ENCODE measurements at places on chromosomes 5 and 9.

DNA sequence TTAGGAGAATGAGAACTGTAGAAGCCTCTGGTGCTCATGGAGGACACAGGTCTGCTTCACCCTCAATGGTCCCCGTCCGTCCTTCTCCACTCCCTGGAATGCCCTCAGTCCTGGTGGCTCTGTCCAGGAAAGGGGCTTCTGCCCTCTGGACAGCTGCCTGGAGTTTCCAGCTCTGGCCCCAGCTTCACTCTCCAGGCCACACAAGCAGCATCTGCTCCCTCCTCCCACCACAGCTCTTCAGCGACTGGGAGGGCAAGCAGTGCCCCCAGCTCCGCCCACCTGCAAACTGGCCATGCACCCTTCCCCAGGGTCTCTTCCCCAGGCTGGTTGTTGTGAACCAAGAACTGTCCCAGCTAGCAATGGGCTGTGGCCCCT is 4.7 kb downstream of the SARDH start:
- no peak for DNase-seq

DNA sequence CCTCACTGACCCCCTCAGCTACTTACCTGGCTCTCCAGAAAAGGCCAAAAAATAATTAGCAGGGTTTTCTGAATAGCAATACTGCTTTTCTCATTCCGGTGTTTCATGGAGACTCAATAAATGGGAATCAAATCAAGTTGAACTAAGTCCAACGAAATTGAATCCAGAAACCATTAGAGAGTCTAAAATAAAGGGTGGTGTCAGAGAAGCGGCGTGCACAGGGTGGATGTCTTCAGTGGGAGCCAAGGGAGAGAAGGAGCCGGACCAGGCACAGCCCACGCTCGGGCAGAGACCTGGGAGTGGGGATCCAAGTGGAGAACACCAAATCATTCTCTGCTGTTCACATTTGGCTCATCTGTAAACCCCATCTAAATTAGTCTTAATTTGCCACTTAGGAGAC is 40.2 kb upstream of the WWC1 start:
- no peak for DNase-seq

DNA sequence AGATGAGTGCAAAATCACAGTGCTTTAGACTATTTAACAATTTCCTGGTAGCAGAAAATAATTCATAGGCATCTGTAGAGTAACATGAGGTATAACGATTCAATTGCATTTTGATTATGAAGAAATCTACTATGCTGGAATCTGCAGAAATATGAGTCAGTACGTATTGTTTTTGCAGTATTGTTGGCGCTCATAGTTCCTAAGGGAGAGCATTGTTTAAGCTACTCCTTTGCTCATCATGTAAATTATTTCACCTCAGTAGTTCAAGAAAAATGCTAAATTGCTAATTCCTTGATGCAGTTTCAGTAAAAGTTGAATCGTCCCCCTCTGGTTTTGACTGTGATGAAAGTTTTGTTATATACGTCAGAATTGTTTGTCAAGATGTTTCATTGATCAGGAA is 458.4 kb downstream of the HINT1 start:
- DNase-seq: no peak

GRCh38 chr5:77640589-77641396 is 2.3 kb upstream of the OTP start:
- no peak for DNase-seq

DNA sequence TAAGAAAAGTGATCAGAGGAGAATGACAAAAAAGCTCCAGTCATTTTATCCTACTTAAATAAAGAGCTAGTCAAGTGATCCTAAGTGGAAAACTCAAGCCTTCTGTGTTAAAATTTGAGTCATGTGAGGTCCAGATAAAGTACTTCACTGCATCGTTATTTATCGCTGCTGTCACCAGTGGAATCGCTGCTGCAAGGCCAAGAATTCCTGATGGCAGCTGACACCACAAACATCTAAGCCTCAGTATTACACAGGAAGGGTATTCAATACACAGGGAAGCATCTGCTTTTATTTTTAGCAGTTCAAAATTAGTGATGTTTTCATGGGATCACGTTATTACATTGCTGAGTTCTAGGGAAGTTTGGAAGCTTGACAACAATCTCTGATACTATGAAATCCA is 190.3 kb downstream of the GOLPH3 start:
- no peak for DNase-seq

- no peak for DNase-seq
These were observed 178.1 kb downstream of the SGCD start for GRCh38 chr5:156505101-156505500.

GRCh38 chr9:106859957-106860720 is 2.8 kb upstream of the ZNF462 start:
- DNase-seq: no peak

GRCh38 chr9:137978262-137978714 is 100.7 kb downstream of the CACNA1B start:
- no peak for DNase-seq

- no peak for DNase-seq
These were observed 183.0 kb downstream of the FANCC start for GRCh38 chr9:95134457-95134881.

- no peak for DNase-seq
These were observed 19.4 kb downstream of the NR2F1 start for GRCh38 chr5:93602241-93603077.

DNA sequence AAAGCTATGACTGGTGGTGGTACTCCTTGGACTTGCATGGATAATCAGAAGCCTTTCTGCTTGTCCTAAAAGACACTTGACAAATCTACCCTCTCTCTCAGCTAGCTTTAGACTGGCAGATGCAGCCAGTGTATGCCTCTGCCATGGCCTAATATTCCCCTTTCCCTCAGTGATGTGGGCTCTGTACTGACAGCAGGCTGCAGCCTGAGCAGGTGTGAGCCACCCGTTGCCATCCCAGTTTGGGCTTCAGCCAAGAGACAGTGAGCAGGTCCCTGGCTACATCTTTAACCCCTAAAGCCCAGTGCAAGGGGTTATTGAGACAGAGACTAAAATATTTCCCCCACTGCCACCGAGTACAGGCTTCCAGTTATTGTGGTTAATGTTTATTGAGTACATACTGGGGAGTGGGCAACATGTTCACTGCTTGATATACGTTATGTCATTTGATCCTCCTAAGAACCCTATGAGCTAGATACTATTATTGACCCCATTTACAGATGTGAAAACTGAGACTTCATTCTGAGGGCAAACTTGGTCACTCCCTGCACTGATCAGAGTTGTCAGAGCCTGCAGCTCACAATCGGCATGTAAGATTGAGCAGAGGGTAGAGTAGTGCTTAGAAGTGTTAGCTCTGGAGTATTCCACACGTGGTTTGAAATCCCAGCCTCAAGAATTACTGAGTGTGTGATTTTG is 254.2 kb downstream of the ARHGAP26 start:
- DNase-seq: no peak

DNA sequence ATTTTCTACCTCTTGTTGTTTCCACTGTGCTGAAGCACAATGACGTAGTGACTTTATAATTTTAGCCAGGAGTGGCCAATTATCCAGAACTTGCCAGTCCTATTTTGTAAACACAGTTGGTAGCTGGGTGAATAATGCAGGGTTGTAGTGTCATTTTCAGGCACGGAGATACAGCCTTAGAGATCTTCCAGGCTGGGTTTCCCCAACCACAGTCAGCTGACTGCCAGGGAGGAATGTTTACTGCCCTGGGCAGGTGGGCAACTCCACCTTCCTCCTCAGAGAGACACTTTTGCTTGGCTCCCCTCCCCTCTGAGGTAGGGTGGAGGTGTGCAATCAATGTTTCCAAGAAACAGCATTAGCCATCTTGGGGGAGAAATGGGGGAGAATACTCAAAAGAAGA is 228.1 kb upstream of the NR4A3 start:
- DNase-seq: no peak
